HCEC 1CT (cell line): ENCODE measurements at places on chromosomes 1 and 21.

- no peak for DNase-seq
Observed at GRCh38 chr1:208534599-208534897, 290.4 kb upstream of the PLXNA2 start.

- DNase-seq = no peak
Observed at GRCh38 chr1:117803318-117803717, 126.1 kb downstream of the GDAP2 start.

- no peak for DNase-seq
Observed at GRCh38 chr1:208233978-208234377, 10.2 kb downstream of the PLXNA2 start.

DNA sequence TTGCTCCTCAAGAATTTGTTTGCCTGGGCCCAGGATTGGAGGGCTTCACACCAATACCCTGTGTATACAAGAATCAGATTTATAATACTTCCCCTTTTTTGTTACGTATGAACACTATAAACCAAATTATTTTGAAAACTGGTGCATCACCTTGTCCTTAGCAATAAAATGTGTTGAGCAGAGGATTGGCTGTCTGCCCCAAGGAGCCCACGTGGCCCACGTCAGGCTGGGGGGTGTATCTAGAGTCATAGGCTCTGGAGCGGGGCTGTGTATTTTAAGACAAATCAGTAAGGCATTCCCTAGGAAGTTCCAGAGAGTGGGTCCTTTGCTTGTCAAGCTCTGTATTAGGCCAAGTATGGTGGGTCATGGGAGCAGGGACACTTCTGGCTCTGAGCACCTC lies 2.0 kb upstream of the ST3GAL3 start:
- DNase-seq = no peak

DNA sequence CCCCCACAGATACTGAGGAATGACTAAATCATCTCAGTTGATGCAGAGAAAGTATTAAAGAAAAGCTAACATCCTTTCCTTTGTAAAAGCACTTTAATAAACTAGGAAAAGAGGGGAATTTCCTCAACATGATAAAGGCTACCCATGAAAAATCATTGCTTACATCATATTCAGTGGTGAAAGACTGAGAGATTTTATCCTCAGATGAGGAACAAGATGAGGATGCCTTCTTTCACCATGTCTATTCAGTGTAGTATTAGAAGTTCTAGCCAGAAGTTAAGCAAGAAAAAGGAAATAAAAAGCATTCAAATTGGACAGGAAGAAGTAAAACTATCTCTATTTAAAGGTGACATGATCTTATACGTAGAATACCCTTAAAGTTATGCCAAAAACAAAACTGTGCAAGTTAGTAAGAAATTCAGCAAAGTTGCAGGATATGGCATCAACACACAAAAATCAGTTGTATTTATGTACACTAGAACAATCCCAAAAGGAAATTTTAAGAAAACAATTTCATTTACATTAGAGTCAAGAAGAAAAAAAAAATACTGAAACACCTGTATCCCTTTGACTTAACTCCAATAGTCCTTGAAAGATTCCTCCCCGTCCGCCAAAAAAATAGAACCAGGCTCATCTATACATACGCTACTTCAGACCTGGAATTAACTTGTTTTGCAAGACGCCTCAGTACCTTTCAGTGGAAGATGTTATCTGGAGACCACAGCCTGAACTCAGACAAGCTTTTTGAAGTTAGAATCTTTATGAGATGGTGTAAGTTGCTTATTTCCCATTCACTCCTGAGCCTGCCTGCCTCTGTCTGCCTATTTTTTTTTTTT lies 17.5 kb downstream of the ZMYM4 start:
- DNase-seq = no peak

DNA sequence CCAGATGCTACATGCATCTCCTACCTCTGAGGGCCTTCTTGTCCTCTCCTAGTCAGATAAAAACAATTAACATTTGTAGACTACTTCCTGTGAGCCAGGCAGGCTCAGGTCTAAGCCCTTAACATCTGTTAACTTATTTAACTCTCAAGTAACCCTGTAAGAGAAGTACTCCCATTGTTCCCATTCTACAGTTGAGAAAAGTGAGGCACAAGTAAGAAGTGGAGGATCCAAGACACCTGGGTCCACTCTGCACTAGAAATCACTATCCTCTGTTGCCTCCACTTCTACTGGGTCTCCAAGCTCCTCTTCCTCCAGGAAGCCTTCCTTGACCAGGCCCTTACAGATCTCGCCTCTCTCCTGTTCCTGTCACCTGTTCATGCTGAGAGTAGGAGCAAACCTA lies 9.7 kb downstream of the C1orf216 start:
- DNase-seq = no peak

DNA sequence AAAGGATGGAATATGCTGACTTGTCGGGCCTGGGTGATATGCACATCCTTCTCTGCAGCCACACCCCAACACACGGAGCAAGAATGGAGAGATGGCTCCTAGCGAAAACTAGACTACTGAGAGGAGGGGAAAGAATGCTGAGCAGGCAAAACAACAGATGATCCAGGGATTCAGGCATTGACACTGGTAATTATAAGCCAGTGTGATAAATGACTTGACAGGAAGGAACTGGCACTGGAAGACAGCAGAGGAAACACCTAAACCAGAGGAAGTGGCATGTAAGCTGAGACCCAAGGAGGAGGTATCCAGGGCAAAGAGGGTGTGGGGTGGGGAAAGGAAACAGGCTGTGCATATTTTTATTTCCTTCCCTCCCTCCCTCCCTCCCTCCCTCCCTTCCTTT lies 31.7 kb upstream of the KHDRBS1 start:
- no peak for DNase-seq
